ENCODE measurements at places on chromosomes 2 and 18. TPM values are rescaled to one million over a fixed set of nuclear protein-coding genes. Genes with fewer than 3 reads are reported as not detected.

IL37 gene
- polyA plus RNA-seq: not detected

RGPD8 gene
- polyA plus RNA-seq: 0.54 TPM

CFAP65 gene
- polyA plus RNA-seq: 0.37 TPM

FAM124B gene
- polyA plus RNA-seq: 2.9 TPM

UGT1A4 gene
- not detected for polyA plus RNA-seq

HAAO gene
- 3.2 TPM for polyA plus RNA-seq
